ENCODE measurements at places on chromosomes 5 and 9.

- DNase-seq = no peak
These were observed 296.7 kb downstream of the ARL15 start for GRCh38 chr5:54013556-54014194.

DNA sequence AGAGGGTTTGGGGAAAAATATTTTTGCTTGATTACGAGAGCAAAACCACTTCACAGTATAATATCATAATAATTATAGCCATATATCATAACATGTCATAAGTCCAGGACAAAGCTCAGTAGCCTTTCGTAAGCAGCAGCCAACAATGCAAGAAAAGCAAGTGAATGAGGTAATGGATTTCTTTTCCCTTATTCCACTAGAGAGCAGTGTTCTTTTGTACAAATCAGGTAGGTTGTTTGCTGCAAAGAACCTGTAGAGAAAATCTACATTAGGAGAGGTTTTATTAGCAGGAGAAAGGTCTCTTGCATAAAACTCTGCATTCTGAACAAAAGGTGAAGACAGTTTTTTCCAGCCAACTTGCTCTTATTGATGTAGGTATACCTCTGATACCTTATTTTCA is 1033.4 kb downstream of the TLE4 start:
- DNase-seq = peak; percentile 3

DNA sequence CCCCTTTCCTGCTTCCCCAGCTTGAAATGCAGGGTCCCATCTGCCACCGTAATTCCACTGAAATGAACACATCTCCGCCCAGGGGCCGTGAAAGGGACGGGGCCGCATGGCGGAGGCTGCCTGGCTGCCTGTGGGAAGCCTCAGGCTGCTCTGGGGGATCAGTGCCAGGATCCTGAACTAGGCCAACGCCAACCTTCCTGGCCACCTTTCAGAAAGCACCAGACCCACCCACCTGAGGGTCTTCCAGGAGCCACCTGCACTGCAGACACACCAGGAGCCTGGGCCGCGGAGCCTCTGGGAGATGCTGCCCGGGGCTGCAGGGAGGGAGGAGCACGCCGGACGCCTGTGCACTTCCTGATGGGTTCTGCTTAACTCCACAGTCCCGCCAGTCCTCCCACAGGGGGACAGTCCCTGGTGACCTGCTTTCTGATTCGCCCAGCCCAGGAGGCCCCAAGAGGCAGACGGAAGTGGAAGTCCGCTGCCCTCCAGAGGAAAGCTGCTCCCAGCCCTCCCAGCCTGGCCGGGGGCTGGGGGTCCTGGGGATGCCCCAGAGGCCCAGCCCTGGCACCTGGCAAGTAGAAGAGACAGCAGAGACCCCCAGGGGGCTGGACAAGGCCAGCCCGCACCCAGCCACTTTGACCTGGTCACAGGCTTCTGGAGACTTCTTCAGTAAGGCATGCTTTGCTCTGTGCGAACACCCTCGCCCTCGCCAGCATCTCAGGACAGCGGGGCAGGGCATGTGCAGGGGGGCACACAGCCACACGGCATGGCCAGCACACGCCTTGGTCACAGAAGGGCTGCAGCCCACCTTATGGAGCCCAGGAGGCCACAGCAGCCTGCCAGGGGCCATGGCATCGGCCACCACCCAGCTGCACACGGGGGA is at the start of gene CARD9:
CARD9 (minus strand) TSS at position 370 of the 883 bp plus-strand sequence. CDS start 1,591 bp downstream, outside the sequence.
- DNase-seq = no peak

- no peak for DNase-seq
These were observed 20.1 kb upstream of the HAPLN1 start for GRCh38 chr5:83740741-83741140.

GRCh38 chr9:129558551-129559505 is 62.1 kb downstream of the C9orf50 start:
- DNase-seq = peak; percentile 84

DNA sequence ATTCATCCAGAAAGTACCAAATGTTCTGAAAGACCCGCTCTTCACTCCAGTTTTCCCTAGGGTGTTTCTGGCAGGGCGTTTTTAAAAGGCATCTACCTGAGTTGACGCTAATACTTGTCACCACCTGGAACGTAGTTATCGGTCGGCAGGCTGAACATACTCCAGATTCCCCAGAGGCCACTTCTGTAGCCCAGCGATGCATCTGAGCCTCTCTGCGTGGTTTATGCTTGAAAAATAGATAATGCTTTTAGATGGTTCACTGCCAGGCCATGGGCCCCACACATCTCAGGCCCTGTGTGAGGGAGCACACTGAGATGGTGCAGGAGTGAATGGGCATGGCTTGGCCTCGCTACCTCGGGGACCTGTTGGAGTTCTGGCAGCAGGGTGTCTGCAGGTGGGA is 33.0 kb upstream of the NCS1 start:
- no peak for DNase-seq

- DNase-seq = no peak
These were observed 245.8 kb downstream of the PJA2 start for GRCh38 chr5:109164001-109164400.

DNA sequence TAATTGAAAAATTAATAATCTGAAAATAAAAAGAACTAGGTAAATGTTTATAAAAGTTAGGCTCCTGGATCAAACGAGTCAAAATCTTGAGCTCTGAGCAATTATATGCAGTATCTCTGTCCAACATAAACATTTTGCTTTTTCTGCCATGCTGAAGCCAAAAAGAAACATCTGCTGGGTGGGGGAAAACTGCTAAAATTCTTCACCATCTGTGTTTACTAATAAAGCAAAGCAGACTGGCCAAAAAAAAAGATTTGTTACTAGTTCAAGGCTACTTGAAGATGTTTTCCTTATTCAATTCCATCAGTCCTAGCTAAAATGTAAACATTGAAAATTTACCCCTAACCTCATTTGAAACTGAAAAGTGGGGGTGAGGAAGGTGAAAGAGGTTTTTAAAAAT is 29.7 kb downstream of the GTF3C4 start:
- DNase-seq = no peak

GRCh38 chr5:134539732-134540131 is 14.3 kb downstream of the JADE2 start:
- DNase-seq = no peak

- DNase-seq = no peak
These were observed 155.0 kb downstream of the TMEM167A start for GRCh38 chr5:82922086-82922734.

DNA sequence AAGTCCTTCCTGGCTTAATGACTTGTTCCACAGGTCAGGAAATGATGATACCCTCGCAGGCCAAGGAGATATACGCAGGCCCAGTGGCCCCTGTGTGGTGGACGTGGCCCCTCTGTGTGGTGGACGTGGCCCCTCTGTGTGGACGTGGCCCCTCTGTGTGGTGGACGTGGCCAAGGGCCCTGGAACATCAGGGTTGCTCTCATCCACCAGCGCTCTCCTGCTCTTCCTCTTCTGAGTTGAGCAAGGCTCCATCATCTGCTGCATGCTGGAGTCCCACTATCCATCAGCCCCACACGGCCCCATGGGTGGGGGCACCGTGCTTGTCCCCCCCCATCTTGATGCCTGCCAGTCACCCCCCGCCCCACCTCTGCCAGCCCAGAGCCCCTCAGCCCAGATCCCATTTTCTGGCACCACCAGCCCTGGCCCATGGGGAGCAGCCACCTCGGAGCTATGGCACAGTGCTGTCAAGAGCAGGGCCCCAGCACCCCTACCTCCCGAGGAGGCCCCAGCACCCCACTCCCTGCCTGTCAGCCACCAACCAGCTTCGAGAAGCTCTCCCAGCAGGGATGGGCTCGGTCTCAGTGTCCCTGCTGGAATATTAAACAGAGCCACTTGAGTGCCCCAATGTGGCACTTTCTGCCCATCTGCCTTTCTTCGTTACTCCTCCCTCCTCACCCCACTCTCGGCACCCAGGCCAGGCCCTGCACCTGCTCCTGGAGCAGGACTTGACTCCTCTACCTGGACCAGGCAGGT is 8.1 kb downstream of the LRRC14B start:
- DNase-seq = no peak

- DNase-seq = no peak
These were observed 6.3 kb downstream of the FGF10 start for GRCh38 chr5:44382894-44383293.

GRCh38 chr9:81132796-81133195 is 556.6 kb downstream of the TLE1 start:
- DNase-seq = no peak

DNA sequence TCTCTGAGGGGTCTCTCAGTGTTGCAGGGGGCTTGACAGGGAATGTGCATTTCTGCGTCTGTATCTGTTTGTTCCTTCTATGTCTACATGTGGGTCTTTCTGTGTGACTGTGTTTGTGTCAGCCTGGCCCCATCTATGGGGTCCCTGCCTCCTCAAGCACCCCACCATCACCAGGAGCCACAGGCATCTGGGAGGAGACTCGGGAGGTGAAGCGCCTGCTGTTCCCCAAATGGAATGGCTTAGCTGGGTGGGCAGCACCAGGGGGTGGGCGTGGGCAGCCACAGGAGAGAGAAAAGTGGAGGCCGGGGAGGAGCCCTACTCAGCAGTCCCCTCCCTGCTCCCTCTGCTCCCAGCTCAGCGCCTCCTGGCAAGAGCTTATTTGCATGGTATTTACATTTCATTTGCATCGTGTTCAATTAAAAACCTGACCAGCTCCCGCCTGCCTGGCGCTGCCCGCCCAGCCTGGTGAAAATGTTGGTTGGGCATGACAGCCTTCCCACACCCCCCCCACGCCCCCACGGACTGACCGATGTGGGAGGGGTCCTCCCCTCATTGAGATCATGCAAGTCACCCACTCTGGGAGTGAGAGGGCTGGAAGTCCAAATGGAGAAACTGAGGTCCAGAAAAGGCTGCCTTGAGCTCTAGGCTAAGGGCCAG is 50.5 kb downstream of the CXXC5 start:
- peak; percentile 67 for DNase-seq

DNA sequence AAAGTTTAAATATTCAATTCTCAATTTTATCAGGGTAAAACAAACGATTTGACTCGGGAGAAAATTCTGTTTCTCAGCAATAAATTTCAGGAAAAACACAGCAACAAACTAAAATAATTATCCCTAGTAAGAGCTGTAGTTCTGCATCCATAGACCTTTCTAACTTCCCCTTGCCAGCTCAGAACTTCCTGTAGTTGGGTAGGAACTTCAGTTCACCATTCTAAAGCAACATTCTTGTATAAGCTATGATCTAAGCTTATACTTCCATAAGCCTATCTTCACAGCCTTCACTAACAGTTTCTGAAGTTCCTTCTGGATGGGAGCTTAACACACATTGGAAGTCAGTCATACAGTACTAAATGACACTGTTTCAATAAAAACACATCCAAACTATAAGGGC is 96.6 kb downstream of the UBAP2 start:
- DNase-seq = no peak

DNA sequence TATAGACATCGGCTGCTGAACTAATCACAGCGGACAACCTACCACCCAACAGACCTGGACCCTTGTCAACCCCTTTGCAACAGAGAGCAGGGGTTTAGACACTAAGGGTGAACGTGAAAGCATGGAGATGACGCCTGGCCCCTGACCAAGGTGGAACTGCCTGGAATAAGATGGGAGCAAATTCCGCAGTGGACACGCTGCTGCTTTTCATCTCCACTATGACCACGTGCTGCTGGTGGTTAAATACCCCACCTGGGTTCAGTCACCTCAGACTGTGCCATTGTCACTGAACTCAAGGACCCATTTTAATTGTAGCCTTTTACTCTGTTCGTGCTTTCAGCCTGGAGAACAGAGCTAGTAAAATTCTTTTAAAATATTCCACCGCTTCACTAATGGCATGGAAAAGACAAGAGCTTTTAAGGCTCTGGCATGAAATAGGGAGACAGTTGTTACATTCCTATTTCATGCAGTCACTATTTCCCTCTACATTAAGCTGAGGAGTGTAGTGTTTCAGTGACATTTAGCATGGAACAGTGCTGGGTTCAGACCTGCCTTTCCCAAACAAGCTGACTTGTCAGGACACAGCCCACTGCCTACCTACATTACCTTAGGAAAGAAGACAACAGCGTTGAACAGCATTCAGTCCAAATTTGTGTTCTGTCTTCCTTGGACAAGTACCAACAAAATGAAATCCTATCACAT is 96.8 kb downstream of the ANKRD18B start:
- DNase-seq = no peak

GRCh38 chr5:143359869-143360268 is 43.6 kb downstream of the NR3C1 start:
- no peak for DNase-seq

GRCh38 chr9:127712867-127713266 is 2.6 kb downstream of the PTRH1 start:
- no peak for DNase-seq

DNA sequence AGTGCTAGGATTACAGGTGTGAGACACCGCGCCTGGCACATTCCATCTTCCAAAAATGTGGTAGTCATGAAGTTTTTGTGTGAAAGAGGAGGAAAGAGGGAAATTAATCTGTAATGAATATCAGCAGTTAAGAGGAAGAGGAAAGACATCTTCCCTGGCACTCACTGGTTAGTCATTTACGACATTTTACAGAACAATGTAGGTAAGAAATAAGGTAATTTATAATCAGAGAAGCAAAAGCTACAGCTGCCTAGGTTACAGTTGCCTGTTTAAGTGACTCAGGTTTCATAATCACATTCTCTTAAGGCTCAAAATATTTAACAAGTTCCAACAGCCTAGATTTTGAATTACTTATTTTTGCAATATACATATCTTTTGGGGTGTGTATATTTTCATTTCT is 26.9 kb downstream of the CNOT6 start:
- no peak for DNase-seq

DNA sequence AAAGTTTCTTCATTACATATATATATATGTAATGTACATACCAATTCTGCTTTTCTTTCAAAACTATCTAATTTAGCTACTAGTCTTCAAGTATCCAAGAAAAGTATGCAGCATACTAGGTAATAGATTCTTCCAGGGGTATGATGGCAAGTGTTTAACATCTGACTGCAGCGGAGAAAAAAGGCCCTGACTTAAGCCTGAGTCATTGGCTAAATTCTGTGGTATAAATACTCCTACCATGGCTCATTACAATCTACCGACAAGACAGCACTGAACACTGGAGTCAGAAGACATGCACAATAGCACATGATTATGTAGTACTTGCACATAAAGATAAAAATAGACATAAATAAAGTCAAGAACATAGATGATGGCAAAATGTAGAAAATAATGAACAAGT is 439.9 kb downstream of the BRINP1 start:
- no peak for DNase-seq

- no peak for DNase-seq
These were observed 14.2 kb upstream of the LVRN start for GRCh38 chr5:115948091-115948534.

DNA sequence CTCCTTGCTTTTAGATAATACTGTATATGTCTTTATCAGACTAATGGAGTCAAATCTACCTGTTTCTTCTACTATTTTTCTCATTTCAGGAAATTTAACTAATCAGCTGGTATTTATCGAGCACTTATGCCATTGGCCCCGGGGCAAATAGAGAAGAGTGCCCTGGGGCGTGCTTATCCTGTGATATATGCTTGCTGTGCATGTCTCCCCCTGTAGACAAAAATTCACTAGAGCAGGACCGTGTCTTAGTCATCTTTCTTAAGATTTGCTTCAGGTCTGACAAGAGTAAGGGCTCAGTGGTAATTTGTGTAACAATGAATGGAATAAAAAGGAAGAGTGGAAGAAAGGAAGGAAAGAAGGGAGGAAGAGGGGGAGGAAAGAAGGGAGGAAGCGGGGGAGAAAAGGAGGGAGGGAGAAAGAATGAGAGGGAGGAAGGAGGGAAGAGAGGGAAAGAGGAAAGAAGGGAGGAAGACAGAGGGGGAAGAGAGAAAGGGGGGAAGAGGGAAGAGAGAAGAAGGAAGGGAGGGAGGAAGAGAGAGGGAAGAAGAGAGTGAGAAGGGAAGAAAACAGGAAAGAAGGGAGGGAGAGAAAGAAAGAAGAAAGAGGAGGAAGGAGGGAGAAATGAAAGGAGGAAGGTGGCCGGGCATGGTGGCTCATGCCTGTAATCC is 295.7 kb upstream of the PANK3 start:
- no peak for DNase-seq

GRCh38 chr5:8184455-8185063 is 315.6 kb downstream of the MTRR start:
- DNase-seq = peak; percentile 20

Data from large intestine (tissue), 12 donors.